ENCODE measurements at places on chromosomes 6 and 20.

GRCh38 chr6:125245523-125246264 is 56.1 kb downstream of the HDDC2 start:
- no peak for DNase-seq

- no peak for DNase-seq
Observed at GRCh38 chr20:44185574-44185973, 1.4 kb downstream of the JPH2 start.

GRCh38 chr20:25863536-25864325 is 167.1 kb upstream of the ZNF337 start:
- DNase-seq, result no peak

GRCh38 chr6:18154507-18155149 is at the start of gene TPMT:
Gene TPMT (minus strand): TSS chr6:18155077. CDS start chr6:18149127, 5,950 bp downstream.
- DNase-seq, result no peak

All from cortex of kidney (tissue), 1 donor.